ENCODE measurements at places on chromosomes 5 and 9. TPM values are rescaled to one million over a fixed set of nuclear protein-coding genes. Genes with fewer than 3 reads are reported as not detected.

BAAT gene
- total RNA-seq: not detected

LRRC70 gene
- 0.42 TPM for total RNA-seq

GARIN3 gene
- not detected for total RNA-seq

PCDHGB3 gene
- total RNA-seq: 0.41 TPM

TUSC1 gene
- total RNA-seq: not detected

ERP44 gene
- total RNA-seq: 16.0 TPM

PCA3 gene
- total RNA-seq: not detected

NTRK2 gene
- 0.12 TPM for total RNA-seq

UBE2R2 gene
- 31.0 TPM for total RNA-seq

SPINK6 gene
- total RNA-seq: not detected

CHSY3 gene
- total RNA-seq: not detected

MED27 gene
- total RNA-seq: 28.2 TPM

TMEM252 gene
- total RNA-seq: not detected

HSD17B4 gene
- 62.0 TPM for total RNA-seq

TRUB2 gene
- 22.3 TPM for total RNA-seq

SH3RF2 gene
- total RNA-seq: not detected

UNC5A gene
- total RNA-seq: not detected

PCDHB12 gene
- not detected for total RNA-seq

GPRIN1 gene
- 2.5 TPM for total RNA-seq

PDCD1LG2 gene
- 1.5 TPM for total RNA-seq

SIL1 gene
- total RNA-seq: 24.5 TPM

C8G gene
- 1.7 TPM for total RNA-seq

C7 gene
- not detected for total RNA-seq

GFI1B gene
- total RNA-seq: not detected

DNAH5 gene
- total RNA-seq: not detected

All from activated CD8-positive, alpha-beta memory T cell treated with anti-CD3 and anti-CD28 coated beads, Interleukin-2, amount 10 ng/mL, durations not matched to agents 7 days and 5 days (primary cell).